ENCODE measurements at places on chromosomes 11 and 22.
A peak's percentile ranks its signal among the peaks of the same experiment; 100 is the strongest.

DNA sequence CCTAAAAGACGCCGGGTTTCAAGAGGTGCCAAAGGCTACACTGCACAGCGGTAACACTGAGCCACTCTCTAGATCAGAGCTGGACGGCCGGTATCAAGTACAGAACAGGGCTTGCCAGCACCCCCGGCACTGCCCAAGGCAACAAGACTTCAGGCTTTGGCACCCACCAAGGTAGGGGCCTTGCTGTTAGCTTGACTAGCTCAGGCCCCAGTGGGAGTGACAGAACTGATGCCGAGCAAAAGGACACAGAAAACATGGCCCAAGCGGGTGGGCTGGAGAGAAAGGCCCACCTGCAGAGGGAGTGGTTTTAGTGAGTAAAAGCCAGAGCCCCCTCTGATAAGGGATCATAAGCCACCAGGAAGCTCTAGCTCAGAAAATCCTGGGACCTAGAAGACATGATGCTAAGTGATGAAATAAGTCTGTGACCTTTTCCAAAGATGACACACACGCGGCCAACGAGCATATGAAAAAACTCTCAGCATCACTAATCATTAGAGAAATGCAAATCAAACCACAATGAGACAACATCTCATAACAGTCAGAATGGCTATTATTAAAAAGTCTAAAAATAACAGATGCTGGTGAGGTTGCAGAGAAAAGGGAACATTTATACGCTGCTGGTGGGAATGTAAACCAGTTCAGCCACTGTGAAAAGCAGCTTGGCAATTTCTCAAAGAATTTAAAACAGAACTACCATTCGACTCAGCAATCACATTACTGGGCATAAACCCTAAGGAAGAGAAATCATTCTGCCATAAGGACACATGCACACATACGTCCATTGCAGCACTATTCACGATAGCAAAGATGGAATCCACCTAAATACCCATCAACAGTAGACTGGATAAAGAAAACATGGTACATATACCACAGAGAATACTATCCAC lies 12.9 kb downstream of the EHD1 start:
- DNase-seq: peak; percentile 30

DNA sequence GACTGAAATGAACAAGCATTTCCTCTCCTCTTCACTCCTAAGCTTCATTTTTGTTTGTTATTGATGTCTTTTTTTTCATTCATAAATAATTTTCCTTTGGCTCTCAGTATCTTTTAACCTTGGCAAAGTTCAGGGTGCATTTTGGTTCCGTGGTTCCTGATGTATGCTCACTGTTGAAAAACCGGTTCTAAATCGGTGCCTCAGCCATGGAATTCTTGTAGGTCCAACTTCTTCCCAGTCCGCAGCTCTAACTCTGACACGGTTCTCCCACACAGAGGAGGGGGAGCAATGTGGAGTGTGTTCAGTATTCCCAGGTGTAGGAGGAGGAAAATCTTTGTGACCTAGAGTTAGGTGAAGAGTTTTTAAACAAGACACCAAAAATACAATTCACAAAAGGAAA lies 12.6 kb upstream of the MS4A15 start:
- no peak for DNase-seq

DNA sequence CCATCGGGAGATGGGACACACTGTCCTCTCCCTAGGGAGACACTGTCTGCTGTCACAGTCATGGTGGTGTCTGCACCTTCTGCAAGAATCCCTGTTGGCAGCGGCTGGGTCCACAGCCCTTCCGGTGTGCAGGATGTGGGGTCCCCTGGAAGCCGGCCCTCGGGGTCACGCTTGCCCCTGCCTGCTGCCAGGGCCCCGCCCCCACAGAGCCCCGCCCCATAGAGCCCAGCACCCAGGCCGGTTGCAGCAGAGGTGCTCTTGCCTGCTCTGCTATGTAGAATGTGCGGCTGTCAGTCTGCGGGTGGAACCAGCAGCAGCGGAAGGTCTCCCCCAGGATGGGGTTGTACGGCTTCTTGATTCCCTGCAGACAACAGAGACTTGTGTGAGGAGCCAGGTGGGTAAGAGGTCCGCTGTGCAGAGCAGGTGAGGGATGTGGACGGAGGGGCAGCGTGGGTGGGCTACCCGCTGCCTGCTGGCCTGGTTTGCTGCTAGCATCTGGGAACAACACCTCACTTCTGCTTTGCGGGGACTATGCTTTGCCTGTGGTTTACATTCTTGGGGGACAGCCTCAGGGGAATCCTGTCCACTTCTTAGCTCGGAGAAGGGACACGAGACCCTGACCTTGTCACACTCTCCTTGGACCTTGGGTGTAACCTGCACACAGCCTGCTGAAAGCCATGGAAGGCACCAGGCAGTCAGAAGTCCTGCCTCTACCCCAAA lies 44.9 kb upstream of the CARS1 start:
- DNase-seq: no peak

- no peak for DNase-seq
Observed at GRCh38 chr11:1516273-1517067, 29.9 kb upstream of the MOB2 start.

GRCh38 chr11:130403271-130403804 lies 25.1 kb downstream of the ADAMTS8 start:
- DNase-seq: no peak

- peak; percentile 12 for DNase-seq
Observed at GRCh38 chr11:30326906-30327305, 4.0 kb downstream of the ARL14EP start.

DNA sequence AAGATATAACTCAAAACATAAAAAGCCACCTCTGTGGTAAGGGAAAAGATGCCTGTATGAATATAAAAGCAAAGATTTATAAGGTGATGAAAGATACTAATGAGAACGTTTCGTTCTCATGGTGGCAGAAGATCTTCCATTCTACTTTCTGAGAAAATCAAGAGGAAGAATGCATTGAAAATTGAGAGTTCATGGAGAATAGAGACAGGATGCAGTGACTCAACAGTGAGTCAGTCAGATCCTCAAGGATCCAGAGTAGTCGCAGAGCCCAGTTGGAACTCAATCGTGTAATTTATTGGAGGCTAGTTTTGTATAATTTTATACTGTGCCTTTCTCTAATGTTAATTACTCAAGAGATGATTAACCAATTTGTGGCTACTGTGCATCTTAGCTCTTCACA lies 73.3 kb downstream of the ENTHD1 start:
- no peak for DNase-seq

DNA sequence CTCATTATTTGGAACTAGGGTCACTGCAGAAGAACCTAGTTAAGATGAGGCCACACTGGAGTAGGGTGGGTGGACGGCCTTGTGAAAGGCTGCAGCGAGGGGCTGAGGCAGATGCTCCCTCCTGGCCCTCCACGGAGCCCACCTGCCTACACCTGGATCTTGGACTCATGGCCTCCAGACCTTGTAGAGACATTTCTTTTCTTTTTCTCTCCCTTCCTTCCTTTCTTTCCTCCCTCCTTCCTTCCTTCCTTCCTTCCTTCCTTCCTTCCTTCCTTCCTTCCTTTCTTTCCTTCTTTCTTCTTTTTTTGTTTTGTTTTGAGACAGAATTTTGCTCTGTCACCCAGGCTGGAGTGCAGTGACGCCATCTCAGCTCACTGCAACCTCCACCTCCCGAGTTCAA lies 26.6 kb downstream of the DUSP8 start:
- no peak for DNase-seq

DNA sequence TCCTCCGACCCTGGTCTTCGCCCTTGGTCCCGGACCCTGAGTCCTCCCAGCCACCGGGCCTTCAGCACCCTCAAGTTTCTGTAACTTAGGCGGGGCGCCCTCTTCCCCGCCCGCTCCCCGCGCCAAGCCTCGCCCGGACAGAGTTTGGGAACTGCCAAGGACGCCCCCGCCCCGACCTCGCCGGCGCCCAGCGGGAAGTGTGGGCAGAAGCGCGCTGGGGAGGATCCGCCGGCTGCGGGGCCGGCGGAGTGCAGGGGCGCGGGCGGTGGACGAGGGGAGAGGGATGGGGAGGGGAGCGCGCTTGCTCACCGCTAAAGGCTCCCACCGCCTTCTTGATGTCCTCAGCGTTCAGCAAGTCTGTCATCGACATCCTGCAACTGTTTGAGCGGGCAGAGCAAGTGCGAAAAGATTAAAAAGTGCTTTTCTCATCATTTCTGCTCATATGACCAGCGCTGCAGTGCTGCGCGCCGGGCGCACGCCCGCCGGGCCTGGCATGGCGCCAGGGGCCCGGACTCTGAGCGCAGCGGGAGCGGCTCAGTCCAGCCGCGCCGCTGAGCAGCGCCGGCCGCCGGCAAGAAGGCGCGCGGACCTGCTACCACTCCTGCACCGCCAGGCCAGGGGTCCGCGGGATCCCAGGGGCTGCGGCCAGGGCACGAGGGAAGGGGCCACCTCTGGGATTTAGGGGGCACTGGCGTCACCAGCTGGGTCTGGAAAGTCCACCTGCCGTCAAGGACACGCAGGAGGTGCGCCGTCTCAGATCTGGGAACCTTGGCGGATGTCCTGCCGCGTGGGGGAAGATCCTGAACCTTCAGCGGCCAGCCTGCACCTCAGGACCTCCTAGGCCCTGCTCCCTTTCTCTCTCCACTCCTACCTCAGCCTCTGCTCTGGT lies at the start of gene PVALB:
PVALB (minus strand) TSS at position 400 of the 889 bp plus-strand sequence; CDS start at position 370, 30 bp downstream.
- no peak for DNase-seq

- no peak for DNase-seq
Observed at GRCh38 chr11:119419834-119420492, 3.0 kb downstream of the THY1 start.

DNA sequence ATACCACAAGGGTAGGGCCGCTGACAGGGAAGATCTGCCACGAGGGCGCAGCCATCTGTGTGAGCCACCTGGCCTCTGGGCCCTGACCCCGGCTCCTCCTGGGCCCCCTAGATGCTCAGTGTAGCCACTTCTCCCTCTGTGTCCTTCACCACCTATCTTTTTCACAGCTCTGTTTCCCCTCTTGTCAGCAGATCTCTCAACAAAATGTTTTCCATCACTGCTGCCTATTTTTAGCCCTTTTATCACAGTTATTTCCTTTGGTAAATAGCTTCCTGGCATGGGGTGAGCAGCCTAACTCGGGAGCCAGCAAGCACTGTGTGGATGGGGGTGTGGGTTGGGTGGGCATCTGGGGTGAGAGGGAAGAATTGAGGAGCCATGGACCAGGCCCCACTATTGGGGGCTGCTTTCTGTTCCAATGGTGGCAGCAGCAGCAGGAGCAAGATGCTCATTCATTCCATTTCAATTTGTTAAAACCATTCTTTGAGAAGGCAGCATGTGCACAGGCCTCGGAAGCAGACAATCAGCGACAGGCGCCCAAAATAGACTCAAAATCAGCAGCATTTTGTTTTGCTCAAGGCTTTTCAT lies 135.2 kb upstream of the NAV2 start:
- DNase-seq: no peak

- no peak for DNase-seq
Observed at GRCh38 chr11:111299101-111300026, 1.0 kb downstream of the POU2AF3 start.

- no peak for DNase-seq
Observed at GRCh38 chr11:34190192-34191139, 85.0 kb downstream of the NAT10 start.

DNA sequence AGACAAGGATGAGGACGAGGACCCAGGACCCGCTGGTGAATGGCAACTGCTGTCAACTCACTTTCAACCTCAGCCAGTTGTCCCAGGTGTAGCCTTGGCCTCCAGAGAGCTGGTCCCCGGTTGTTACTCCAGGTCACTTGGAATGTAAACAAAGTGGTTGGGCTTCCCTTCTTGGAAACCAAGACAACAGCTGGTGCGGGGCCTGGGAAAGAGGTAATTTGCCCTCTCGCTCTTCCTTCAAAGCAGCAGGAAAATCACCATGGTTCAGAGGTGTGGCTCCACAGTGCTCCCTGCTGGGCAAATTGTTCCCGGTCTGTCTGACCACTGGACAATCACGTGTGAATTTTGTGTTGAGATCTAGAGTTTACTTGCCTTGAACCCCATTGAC lies 15.0 kb downstream of the SLC1A2 start:
- peak; percentile 17 for DNase-seq

DNA sequence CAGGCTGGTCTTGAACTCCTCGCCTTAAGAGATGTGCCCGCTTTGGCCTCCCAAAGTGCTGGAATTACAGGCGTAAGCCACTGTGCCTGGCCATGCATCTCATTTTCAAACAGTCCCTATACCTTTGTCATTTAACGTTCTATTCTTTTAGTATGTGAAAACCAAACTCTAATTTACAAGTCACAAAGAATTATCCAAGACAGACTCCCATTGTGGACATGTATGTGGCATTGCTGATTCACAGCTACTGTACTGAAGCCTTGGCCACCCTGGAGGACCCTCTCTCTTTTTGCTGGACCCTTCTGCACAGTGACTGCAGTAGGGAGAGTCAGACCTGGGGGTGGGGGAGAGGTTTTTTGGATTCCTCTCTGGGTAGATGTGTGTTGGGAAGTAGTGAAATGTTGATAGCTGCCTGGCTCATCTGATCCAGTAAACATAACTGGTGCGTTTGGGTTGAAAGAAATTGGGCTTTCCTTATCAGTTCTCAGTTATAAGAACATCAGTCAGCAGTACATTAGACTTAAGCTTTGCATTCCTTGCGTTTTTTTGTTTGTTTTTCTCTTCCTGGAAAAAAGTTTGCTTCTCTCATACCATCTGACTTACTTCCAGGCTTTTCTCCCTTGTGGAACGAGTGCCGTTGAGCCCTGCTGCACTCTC lies 65.9 kb downstream of the MED15 start:
- no peak for DNase-seq

DNA sequence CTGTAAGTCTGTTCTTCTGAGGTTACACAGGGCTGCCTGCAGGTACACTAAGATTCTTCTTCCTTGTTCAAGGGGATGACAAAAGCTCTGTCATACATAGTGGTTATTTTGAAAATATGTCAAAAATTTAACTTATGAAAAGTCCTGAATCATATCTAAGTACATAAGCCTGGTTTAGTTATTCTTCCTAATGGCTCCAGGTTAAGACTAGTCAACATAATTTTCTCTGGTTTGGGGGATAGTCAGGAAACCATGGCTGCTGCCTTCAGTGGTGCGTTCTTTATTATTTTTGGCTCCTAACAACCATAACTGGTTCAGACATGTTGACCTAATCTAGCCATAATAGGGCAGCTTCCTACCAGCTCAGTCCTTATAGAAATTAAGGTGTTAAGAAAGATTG lies 257.4 kb upstream of the DDI1 start:
- no peak for DNase-seq

GRCh38 chr11:66466225-66467033 lies at the start of gene PELI3:
Gene PELI3 (plus strand): TSS chr11:66466905. CDS start chr11:66468129, 1,224 bp downstream.
- peak; percentile 96 for DNase-seq

DNA sequence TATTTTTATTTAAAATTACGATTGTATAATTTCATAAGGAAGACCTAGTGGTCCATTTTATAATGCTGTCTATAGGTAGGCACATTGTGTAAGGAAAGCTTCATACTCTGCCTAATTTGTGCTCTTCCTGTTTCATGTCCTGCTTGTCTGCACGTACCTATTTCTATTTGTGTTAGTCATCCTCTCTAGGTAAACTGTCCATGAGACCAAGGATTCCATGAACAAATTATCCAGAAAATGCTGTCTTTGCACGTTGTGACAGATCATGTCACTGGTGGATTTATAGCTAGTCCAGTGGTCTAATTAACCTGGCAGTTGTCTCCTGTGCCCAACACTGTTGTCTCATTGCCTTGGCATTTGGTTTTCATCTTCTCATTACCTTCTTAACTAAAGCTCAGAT lies 44.7 kb downstream of the DNAJC24 start:
- no peak for DNase-seq
